ENCODE measurements at places on chromosomes 3 and 15.

GRCh38 chr15:57432141-57432741, 55.9 kb downstream of the CGNL1 start:
- no peak for DNase-seq

DNA sequence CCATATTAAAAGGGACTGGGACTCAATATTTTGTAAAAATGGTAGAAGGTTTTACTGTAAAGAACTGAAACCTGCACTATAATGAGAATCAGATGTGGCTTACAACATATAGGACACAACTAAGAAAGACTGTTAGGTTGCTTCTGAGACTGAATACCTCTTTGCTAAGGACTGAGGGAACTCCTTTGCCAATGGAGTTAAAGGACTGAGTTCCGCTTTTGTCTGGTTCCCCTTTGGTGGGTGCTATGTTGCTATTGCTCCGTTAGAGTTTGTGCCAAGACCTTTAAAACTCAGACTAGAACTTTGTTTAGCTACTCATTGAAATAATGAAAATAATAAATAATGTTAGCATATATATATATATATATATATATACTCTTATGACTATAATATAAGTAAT, 147.8 kb upstream of the KCNMB2 start:
- no peak for DNase-seq

DNA sequence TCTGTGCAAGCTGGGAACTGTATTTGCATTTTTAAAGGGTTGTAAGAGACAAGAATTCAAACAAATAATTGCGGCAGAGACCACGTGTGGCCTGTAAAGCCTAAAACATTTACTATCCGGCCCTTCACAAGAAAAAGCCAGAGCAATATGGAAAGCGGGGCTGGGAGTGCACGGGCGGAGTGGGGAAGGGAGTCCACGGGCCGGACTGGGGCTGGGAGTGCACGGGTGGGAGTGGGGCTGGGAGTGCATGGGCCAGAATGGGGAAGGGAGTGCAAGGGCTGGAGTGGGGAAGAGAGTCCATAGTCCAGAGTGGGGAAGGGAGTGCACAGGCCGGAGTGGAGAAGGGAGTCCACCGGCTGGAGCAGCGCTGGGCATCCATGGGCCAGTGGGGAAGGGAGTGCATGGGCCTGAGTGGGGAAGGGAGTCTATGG, 41.2 kb downstream of the KLF15 start:
- no peak for DNase-seq

DNA sequence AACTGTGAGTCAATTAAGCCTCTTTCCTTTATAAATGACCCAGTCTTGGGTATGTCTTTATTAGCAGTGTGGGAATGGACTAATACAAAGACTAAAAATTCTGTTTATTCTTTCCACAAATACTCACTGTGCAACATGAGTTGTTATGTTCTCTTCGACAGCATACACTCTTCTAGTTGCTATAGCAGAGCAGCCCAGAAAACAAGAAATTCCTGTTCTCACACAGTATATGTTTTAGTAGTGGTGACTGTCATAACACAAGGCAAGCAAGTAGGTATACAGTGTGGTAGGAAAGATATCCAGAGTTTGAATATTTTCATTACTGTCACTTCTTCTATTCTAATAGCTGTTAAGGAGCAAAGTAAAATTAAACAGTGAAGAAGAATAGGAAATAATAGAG, 453.3 kb downstream of the ROBO1 start:
- no peak for DNase-seq

- peak; percentile 10 for DNase-seq
Measured at GRCh38 chr15:80695911-80696661, 976 bp downstream of the ABHD17C start.

DNA sequence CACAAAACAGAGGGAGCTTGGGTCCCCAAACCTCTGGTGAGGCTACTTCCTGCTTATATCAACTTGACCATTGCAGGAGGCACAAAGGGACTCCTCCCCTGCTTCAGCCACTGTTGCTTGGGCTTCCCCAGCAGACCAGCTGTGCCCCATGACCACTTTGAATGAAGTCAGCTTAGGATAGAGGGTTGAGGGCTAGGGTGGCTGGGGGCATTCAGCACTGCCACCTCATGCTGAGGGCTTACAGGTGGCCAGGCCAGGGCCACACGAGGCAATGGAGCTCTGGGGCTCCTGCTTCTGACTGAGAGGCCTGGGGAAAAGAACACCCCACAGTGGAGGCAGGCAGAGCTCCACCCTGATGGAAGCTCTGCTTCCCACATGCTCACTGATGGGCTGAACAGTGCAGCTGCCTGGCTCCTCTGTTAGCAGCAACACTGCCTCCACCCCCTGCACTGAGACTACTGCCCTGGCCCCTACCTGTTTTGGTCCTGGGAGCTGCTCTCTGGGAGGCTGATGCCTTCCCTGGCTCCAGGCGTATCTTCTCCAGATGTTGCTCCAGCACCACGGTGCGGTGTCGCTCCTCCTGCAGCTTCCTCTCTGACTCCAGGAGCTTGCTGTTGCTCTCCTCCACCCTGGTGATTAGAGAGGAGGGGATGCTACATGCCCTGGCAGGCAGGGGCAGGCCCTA, 10.2 kb upstream of the HHATL start:
- DNase-seq = no peak

DNA sequence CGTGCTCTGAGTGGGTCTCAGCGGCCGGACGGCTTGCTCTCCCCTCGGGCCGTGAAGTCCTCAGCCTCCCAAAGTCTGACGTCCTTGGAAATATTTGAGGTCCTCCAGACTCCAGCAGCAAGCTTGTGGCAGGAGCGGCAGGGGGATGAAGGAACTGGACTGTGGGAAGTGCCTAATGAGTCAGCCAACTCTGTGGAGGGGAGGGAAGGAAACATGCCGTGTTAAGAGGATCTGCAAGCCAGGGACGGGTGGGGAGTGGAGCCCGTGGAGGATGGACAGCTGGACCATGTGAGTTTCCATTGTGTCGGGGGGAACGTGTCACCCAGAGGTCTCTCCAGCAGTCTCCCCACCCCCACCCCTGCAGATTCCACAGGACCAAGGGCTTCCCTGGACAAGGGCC, 39.4 kb upstream of the IDH2 start:
- no peak for DNase-seq

DNA sequence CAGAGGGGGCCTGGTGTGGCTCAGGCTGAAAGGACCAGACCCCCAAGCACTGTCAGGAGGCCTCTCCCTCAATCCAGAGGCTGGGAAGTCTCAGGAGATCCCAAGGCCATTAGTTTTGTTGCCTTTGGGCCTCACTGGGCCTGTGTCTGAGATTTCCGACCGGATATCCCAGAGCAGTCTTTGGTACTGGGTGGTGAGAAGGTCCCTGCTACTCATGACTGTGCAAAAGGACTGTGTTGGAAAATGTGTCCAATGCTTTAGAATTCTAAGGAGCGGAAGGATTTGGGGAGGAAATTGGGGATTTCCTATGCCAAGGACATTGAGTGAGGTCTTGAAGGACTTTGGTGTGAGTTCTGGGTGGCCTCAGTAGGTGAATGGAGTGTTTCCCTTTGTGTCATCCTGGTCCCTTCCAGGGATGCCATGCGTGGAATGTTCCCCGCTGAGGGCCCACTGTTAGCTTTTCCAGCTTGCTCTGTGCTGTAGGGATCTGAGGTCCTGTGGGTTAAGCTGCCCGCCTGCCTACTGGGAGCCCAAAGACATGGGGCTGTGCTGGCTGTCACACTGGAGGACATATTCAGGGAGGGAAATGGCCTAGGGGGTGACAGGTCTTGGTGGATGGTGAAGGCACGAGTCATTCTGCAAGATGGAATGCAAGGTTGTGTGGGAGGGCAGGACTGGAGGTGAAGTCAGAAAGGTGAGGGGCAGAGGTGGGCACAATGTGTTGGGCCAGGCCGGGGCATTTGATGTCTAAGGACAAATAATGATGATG, 16.4 kb downstream of the SMAD6 start:
- DNase-seq = no peak

DNA sequence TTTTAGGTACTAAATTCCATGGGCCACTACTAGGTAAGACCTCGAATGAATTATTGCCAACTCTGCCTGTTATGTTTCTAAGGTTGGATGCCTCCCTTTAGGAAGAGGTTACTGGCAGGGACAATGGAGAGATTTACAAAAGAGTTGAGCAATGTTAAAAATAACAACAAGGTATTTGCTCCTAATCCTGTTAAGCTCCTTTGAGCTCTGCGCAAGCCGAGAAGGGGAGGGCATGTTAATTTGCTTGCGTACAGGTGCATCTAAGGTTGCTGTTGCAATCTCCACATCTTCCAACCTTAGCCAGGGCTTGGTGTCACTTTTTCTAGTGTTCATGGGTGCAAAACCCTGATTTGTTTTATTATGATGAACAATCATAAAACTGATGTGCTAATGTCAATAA, 161.5 kb upstream of the TPM1 start:
- no peak for DNase-seq

DNA sequence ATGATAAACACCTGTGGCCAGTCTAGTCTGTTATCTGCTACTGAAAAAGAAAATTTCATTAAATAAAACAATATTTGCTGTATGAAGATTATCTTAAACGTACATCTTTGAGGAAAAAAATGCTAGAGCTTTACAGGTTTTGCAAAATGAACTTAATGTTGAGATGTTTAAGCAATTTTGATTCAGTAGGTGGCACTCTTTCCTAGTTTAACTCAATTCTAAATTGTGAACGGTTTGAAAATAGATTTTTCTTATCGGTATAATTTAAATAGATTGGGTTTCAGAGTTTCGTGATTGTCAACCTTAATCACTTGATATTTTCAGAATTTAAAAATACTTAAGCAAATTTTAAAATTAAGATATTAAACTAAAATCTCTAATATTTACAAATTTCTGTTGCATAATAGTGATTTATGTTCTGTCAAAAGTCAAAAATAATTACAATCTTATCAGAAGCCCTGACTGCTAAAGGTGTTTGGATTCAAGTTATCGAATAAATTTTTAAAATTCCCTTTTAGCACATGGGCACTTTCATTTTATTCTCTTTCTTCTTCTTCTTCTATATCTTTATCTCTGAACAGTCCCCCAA, 7.0 kb upstream of the RNF111 start:
- no peak for DNase-seq

DNA sequence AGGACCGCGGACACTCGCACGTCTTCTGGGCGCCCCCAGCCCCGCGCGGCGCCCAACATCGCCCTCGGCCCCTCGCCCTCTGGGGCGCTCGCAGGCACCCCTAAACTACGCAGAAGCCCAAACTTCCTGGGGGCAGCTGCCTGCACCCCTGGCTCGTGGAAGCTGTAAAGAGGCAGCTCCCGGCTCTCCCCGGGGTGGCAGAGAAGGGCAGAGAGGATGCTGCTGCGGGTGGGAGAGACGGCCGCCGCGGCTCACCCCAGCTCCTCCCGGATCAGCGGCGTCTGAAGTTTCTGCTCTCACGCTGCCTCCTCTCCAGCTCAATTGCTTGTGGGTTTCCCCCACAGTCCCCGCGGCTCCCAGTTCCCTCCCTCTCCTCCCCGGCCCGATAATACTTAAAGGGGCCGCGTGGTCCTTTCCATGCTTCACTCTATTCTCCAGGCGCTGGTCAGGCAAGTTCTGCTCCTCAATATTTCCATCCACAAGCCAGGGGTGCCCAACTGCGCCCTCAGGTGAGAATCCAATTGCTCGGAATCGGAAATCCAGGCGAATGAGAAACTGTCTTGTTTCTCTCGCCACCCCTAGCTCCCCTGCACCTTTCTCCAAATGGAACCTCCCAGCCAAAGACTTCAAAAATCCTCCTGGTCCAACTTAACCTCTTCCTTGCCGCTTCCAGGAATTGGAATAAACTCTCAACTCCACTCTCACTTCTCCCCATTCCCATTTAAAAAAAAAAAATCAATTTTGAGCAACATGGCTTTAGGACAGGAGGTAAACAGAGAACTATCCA, 748.5 kb downstream of the ROBO1 start:
- DNase-seq = no peak

GRCh38 chr15:81049835-81050234, 49.1 kb downstream of the TLNRD1 start:
- no peak for DNase-seq

GRCh38 chr15:39066677-39067076, 502.1 kb upstream of the RASGRP1 start:
- no peak for DNase-seq

GRCh38 chr15:66053991-66054390, 184.7 kb downstream of the RAB11A start:
- DNase-seq = no peak

DNA sequence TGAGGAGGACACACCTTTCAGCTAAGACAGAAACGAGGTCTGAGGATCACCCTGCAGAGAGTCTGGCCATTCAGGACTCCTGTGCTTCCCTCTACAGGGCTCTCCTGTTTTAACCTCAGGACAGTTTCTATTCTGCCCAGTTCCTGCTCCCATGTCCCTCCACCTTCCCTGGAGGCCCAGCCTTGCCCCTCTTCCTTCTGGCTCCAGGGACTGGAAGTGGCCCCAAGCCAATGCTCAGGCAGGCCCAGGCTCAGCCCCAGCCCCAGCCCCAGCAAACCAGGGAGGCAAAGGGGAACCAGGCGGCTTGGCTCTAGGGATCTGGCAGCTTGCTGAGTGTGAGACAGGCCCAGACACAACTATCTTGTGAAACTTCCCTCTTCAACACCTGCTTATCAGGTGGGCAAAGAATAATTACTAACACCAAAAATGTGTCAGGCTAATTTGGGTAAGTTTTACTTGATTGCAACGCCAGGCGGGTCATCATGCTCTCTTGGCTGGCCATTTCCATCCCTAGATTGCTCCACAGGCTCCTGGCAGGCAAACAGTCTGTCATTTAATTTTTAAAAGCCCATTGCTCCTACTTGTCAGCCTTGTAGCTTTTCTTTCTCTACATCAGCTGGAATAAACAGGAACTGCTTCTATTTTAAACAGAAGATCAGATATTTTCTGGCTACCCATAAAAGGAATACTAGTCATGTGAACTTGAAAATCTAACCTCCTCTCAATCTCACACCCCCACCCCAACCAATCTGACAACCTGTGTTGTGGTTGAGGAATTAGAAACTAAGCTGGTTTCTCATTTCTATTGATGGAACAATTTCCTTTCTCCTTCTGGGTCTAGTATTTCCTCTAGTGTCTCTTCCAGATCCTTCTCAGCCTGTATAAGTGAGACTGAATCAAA, 33.5 kb downstream of the UPK1B start:
- no peak for DNase-seq

GRCh38 chr3:122031123-122031468, 9.0 kb upstream of the ILDR1 start:
- no peak for DNase-seq

Measured in activated CD4-positive, CD25-positive, alpha-beta regulatory T cell (primary cell).